ENCODE measurements at places on chromosomes 5 and 9. TPM values are rescaled to one million over a fixed set of nuclear protein-coding genes. Genes with fewer than 3 reads are reported as not detected.

DNA sequence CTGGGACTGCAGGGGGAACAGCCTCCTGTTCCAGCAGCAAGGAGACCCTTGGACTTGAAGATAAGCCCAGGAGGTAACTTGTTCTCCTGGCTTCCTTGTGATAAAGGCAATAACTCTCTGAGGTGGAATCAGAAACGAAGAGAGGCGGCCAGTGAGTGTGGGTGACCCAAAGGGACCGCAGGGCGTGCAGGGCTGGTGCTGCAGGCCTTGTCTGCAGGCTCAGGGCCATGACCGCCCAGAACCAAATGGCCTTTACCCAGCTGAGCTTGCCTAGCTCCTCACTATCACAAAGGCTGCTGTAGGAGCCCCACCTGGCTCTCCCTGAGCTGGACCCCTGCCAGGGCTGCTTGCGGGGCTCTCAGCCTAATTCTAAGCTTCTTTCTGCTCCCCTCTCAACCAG is 72.5 kb downstream of the NDFIP1 start:
- DNase-seq, result no peak

DNA sequence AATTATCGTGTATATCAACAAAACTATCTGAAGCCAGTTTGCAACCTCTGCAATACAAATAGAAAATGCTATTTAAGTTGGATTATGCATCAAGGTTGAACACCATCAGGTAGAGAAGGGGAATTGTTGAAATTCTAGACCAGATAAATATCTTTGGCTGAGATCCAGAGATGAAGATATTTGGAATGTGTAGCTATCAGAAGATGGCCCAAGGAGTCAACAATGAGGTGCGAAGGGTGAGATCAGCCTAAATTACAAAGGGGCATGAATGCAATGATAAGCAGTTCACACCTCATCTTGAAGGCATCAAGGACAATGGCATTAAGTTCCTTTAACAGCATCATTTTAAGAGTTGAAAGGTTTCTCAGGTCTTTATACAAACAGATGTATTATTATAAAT is 572.1 kb upstream of the DMAC1 start:
- no peak for DNase-seq

- DNase-seq, result no peak
Observed at GRCh38 chr9:117413346-117414219, 1.3 kb downstream of the ASTN2 start.

GRCh38 chr5:160959804-160960203 is 107.8 kb upstream of the ATP10B start:
- no peak for DNase-seq

The F2RL1 gene
- total RNA-seq, result not detected

Measured in OCI-LY7 (cell line).